NK-92 treated with Interleukin-12 subunit alpha and Interleukin-12 subunit beta, amount 100 ng/mL, for 24 hours (cell line): ENCODE measurements at places on chromosomes 7 and 10.

DNA sequence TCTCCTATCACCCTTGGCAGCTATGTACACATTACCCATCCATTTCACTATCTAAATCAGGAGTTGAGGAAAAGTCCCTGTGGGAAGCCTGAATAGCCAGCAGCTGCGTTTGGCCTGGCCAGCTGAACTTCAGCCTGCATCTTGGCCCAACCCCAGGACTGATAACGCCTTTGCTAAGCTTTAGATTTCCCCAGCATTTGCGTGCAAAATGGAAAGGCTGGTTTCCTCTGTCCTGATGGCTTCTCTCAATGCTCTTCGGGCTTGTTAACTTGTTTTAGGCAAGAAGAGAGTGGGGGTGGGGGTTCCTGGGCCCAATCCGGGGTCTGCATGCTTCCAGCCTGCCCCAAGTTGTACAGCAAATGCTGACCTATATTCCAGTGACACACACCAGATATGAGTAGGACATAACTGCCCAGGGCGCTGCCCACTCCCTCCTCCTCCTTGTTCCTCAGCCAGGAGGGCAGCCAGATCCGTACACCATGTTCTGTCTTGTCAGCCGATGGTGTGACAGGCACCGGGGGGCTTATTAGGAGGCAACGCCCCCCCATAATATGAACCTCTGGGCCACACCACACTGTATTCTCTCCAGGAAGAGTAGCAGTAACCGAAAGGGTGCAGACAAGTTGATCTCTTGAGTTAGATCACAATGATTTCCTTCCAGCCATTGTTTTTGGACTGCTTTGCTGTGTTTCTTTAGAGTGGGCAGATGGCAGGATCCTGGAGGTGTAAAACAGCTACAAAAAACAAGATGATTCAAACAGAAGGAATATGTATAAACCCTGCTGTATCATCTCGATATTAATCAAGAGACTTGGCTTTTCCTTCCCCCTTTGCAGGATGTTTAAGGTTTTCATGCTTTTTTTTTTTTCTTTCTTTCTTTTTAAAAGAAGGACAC, 339.0 kb downstream of the RNLS start:
- no peak for DNase-seq

GRCh38 chr10:124736491-124737136, 7.6 kb downstream of the FAM53B start:
- no peak for DNase-seq

GRCh38 chr10:114261076-114261475, 22.0 kb downstream of the VWA2 start:
- no peak for DNase-seq

- no peak for DNase-seq
Observed at GRCh38 chr7:25752967-25753791, 398.8 kb upstream of the NFE2L3 start.

- DNase-seq: no peak
Observed at GRCh38 chr10:1300218-1300617, 244.0 kb downstream of the WDR37 start.
